ENCODE measurements at places on chromosomes 16 and 17. TPM values are rescaled to one million over a fixed set of nuclear protein-coding genes. Genes with fewer than 3 reads are reported as not detected.

DNA sequence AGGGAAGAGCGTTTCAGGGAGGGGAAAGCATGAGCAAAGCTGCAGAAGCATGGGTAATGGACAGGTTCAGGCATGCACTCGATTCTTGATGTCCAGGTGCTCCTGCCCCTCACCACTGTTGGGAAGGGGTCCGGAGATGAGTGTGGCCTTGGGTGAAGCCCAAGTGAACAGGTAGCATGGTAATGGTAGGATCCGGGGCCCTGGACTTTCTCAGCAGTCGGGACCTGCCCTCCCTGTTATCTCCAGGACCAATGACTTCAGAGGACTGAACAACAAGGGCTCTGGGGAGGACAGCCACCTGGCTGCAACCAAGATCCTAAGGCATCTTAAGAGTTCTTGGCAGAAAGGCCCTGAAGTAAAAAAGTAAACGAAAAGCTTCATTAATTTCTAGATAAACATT is 306.8 kb downstream of the CPPED1 start:
- no peak for DNase-seq

DNA sequence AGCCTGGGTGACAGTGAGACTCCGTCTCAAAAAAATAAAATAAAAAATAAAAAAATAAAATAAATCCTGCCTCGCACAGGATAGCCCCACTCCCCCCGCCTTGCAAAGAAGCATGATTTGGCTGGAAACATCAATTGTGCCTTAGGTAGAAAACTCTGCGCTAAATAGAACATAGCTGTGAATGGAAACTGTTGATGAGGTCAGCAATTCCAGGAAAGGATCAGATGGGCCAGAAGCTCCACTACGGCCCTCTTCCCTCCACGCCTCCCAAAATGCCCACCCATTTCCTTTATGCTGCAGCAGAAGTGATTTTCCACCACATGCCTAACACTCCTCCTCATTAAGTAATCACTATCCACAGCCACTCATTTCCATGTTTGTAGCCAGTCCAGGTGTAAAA is 473.4 kb downstream of the XYLT1 start:
- no peak for DNase-seq

Gene HSPB9
- not detected for total RNA-seq

Gene HSBP1
- total RNA-seq = 20.0 TPM

Gene MYL4
- not detected for total RNA-seq

Gene FSCN2
- 1.3 TPM for total RNA-seq

Gene TMEM114
- not detected for total RNA-seq

DNA sequence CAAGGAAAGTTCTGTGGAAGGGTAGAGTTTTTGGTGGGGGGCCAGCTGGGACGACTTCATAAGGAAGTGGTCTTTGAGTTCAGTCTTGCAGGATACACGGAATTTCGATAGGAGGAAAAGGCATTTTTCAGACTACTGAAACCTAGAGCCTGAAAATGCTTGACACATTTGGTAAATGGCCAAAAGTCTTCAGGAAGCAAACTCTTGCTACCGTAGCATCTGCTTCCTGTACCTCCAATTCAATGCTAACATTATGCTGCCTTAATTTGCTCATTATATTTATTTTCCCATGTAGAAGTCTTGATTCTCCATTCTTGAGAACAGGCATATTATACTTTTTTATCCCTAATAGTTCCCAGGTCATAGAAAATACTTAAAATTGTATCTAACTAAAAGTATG is 129.3 kb upstream of the MED13 start:
- no peak for DNase-seq

GRCh38 chr17:1630662-1631061 is 2.0 kb upstream of the SLC43A2 start:
- DNase-seq = no peak

Gene UBE2G1
- 39.2 TPM for total RNA-seq

DNA sequence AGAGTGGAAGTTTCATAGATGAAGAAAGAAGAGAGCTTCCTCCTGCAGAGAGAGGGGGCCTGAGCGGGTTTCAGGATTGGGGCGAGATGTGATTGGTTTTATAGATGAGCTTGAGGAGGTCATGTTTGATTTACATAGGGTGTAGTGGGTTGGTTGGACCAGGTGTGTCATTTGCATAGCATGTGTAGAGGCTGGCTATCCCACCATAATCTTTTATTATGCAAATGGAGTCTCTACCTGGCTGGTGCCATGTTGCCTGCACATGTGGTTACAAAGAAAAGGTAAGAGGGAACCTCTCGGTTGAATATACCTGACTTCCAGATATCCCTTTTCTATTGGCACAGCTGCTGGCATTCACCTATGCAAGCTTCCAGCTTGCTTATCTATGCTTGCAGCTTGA is 228.1 kb downstream of the BCAS3 start:
- no peak for DNase-seq

Gene ORAI3
- total RNA-seq = 16.6 TPM
